CD4-positive, alpha-beta memory T cell (primary cell): ENCODE measurements at places on chromosomes 7 and 10. TPM values are rescaled to one million over a fixed set of nuclear protein-coding genes. Genes with fewer than 3 reads are reported as not detected.

- H3K36me3 ChIP-seq: no peaks in the 10 kb centered on the region
- no peaks in the 10 kb centered on the region for H3K27me3 ChIP-seq
- H3K4me3 ChIP-seq: no peak overlapping the region
- no peaks in the 10 kb centered on the region for H3K4me1 ChIP-seq
Observed at GRCh38 chr7:68183176-68183575, 1186.5 kb downstream of the TYW1 start.

DNA sequence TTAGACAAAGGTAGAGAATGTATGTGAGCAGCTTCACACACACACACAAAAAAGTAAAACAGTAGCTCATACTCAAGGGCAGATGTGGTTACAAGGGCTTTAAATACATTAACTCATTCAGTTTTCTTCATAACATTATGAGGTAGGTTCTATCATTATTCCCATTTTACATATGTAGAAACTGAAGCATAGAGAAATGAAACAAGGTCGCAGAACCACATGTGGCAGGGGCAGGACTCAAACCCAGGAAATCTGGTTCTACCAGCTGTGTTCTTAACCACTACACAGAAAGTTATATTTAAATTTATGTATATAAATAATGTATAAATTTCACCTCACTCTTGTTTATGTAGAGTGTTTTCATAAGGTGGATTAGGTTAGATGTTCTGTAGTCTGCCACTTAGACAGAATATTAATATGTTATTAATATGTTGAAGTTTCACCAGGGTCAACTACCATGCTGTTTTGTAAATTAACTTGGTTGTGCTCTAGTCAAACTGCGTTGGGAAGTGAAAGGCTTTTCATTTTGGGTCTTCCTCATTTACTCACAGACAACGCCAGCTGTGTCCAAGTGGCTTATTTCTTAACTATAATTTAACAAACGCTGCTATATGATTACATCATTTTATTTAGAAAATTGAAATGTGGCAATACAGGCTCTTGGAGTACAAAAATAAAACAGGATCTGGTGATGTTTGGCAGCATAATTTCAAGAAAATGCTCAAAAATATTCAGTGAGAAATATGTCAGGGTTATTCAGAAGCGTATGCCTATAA lies 138.4 kb downstream of the MDFIC start:
- no peak for DNase-seq
- no peak overlapping the region for H3K4me3 ChIP-seq
- H3K27me3 ChIP-seq: no peaks in the 10 kb centered on the region
- H3K27ac ChIP-seq: no peak overlapping the region
- no peaks in the 10 kb centered on the region for H3K4me1 ChIP-seq

DNA sequence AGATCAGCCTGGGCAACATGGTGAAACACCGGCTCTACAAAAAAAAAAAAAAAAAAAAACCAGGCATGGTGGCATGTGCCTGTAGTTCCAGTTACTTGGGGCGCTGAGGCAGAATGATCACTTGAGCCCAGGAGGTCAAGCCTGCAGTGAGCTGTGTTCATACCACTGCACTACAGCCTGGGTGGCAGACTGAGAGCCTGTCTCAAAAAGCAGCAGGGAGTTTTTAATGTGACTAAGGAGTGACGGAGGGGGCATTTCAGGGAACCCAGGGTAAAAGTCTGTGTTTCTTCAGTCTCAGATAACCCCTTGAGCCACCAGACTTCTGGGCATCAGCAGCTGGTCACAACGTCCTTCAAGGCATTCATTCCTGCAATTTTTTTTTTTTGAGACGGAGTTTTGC lies 2.2 kb upstream of the C10orf95 start:
- H3K27me3 ChIP-seq: no peaks in the 10 kb centered on the region
- no peak for DNase-seq
- H3K27ac ChIP-seq: no peak overlapping the region
- peaks cover 5% of the 10 kb centered on the region for H3K36me3 ChIP-seq

DNA sequence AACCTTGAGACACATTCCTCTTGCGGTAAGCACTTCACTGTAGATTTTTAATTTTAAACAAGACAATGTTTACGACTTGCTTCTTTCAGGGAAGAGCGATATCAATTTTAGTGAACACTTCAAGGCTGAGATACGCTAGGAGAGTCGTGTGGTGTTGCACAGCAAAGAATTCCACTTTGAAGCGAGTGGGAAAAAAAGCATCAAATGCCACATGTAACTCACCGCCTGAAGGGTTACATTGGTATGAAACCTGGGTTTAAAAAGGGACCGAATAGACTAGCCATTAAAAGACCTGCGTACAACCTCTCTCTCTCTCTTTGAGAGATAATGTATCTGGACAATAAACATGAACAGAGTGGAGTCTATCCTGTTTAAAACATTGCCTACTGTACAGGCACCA lies 68.8 kb upstream of the ATRNL1 start:
- H3K36me3 ChIP-seq: no peaks in the 10 kb centered on the region
- no peaks in the 10 kb centered on the region for H3K27me3 ChIP-seq
- DNase-seq: no peak
- no peak overlapping the region for H3K27ac ChIP-seq
- no peaks in the 10 kb centered on the region for H3K4me1 ChIP-seq

- DNase-seq: no peak
- no peak overlapping the region for H3K27ac ChIP-seq
- no peak overlapping the region for H3K4me3 ChIP-seq
- no peaks in the 10 kb centered on the region for H3K27me3 ChIP-seq
Observed at GRCh38 chr10:70131560-70131937, 1.1 kb downstream of the AIFM2 start.

DNA sequence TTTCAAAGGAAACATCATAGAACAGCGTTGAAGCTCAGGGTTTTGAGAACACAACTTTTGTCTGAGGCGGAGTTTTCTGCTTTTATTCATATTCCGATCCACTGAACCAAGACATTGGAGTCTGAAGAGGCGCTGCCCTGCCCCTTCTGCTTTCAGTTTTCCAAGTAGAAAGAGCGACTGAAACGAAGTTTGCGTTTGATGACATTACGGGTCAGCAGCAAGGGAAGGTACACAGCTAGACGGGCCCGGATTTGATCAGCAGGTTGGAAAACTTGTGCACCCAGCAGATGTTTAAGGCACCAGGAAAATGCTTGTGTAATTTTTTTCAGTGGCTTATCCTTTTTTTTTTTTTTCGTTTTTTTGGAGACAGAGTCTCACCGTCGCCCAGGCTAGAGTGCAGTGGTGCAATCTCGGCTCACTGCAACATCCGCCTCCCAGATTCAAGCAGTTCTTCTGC lies 720 bp downstream of the SUN1 start:
- no peaks in the 10 kb centered on the region for H3K27me3 ChIP-seq
- peak overlapping the region; percentile 73 for H3K27ac ChIP-seq
- DNase-seq: no peak
- peaks cover 41% of the 10 kb centered on the region for H3K4me1 ChIP-seq
- peak overlapping the region; percentile 19 for H3K4me3 ChIP-seq

- no peak overlapping the region for H3K27ac ChIP-seq
- no peaks in the 10 kb centered on the region for H3K27me3 ChIP-seq
- H3K4me3 ChIP-seq: no peak overlapping the region
- peaks cover 24% of the 10 kb centered on the region for H3K4me1 ChIP-seq
- no peak for DNase-seq
Observed at GRCh38 chr7:142856565-142857245, 1.8 kb downstream of the EPHB6 start.

DNA sequence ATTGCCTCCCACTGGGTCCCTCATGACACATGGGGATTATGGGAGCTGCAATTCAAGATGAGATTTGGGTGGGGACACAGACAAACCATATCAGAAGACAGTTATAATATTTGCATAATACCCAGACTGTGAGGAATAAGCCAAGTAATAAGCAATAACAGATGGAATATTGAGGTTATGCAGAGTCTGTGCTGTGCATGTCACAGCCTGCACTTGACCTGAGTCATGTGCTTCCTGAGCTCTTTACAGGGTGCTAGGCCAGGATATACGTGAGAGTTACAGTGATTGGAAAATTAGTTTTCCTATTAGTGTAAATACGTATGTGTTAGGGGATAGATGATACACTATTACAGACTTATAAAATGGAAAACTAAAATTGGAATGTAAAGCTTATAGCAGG lies 288.7 kb downstream of the SDK1 start:
- H3K27me3 ChIP-seq: no peaks in the 10 kb centered on the region
- DNase-seq: no peak
- no peaks in the 10 kb centered on the region for H3K36me3 ChIP-seq
- H3K4me1 ChIP-seq: no peaks in the 10 kb centered on the region

DNA sequence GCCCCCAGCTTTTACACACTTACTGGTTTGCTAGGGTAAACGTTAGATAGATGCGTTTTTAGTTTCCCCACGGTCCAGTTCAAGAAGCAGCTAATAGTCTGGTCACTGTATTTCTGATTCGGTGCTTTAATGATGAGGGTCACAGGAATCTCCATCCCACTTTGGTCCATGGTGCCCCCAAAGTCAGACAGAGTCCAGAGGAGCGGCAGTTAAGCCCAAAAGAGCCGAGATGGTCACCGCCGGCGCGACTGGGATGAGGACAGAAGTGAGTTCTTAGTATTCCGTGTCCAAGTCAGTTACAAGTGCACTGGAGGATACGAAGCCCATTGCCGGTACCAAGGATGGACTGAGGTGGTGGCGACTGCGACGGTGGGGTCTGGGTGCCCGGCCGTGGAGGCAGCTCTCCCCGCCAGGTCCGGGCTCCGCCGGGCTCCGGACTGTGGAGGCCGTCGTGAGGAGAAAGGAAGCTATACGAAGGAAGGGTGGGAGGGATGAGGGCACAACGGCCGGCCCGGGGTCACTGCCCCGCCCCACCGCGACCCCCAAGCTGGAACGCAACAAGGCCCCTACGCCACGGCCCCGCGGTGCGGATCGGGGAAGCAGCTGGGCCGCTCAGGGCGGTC lies 663 bp downstream of the HERPUD2 start:
- H3K27ac ChIP-seq: peak overlapping the region; percentile 93
- no peak for DNase-seq
- no peaks in the 10 kb centered on the region for H3K36me3 ChIP-seq
- H3K4me1 ChIP-seq: peaks cover 40% of the 10 kb centered on the region

- no peaks in the 10 kb centered on the region for H3K36me3 ChIP-seq
- no peak for DNase-seq
- H3K4me3 ChIP-seq: no peak overlapping the region
Observed at GRCh38 chr7:54080971-54081370, 461.2 kb upstream of the VSTM2A start.

- no peaks in the 10 kb centered on the region for H3K27me3 ChIP-seq
- no peak overlapping the region for H3K4me3 ChIP-seq
- peaks cover 9% of the 10 kb centered on the region for H3K4me1 ChIP-seq
- no peak for DNase-seq
- no peak overlapping the region for H3K27ac ChIP-seq
Observed at GRCh38 chr10:133062635-133063034, 25.1 kb upstream of the ADGRA1 start.

DNA sequence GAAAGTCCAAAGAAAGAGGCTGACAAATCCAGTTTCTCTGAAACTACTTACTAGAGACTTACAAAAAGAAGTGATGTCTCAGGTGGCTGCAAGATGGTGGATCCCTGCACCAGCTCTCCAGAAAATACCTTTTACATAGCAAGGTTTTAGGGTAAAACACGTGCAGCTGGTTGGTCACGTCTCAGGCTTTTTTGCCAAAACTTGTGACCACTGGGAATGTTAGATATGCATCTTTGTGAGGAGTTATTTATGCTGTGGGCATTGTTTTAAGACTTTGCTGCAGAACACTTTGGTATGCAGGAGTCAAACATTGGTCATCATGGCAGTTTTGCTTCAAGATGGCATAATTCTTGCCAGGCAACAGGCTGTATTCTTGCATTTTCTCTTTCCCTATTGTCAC lies 1352.8 kb downstream of the REEP3 start:
- H3K27me3 ChIP-seq: no peaks in the 10 kb centered on the region
- no peak overlapping the region for H3K4me3 ChIP-seq
- no peaks in the 10 kb centered on the region for H3K4me1 ChIP-seq

DNA sequence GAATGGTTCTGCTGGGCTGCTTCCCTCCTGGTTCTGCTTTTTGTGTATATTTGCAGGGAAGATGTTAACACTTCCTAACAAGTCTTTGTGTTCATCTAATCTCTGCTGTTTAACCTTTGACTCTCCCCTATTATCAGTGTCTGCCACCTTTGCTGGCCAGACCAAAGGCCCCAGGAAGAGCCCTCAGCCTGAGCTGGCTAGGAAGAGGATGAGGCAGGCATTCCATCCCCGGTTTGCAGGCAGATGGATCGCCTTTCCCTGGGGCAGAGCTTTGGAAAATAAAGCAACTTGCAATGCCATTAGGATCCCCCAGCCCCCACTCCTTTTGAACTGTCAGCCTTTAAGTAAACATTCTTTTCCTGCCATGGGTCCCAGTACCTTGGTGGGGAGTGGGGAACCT lies 19.0 kb downstream of the DPCD start:
- H3K4me1 ChIP-seq: no peaks in the 10 kb centered on the region
- no peak overlapping the region for H3K4me3 ChIP-seq
- H3K36me3 ChIP-seq: peaks cover 33% of the 10 kb centered on the region
- DNase-seq: no peak
- no peak overlapping the region for H3K27ac ChIP-seq

GRCh38 chr7:116630932-116631671 lies 40.9 kb upstream of the MET start:
- H3K27ac ChIP-seq: no peak overlapping the region
- H3K4me3 ChIP-seq: no peak overlapping the region
- DNase-seq: no peak
- no peaks in the 10 kb centered on the region for H3K27me3 ChIP-seq

- no peak overlapping the region for H3K27ac ChIP-seq
- H3K36me3 ChIP-seq: no peaks in the 10 kb centered on the region
- no peak for DNase-seq
- H3K4me1 ChIP-seq: no peaks in the 10 kb centered on the region
- no peak overlapping the region for H3K4me3 ChIP-seq
Observed at GRCh38 chr10:109178591-109178990, 744.7 kb downstream of the XPNPEP1 start.

DNA sequence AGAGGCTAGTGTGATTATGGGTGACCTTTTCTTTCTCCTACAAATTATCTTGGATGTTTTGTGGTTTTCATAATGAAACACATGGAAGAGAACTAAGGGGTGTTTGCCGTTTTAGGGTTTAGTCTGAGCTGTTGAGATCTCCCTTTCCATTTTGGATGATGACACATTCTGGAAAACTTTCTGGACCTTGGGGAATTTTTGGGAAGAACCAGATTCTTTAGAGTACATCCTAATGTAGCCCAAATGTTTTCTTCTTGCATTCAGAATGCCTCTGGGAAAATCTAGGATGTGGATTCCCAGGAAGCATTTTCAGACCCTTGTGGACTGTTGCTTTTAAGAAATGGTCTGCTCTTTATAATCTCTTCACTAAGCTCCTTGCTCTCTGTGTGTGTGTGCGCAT lies 165.7 kb downstream of the SORCS3 start:
- no peak for DNase-seq
- H3K36me3 ChIP-seq: no peaks in the 10 kb centered on the region
- no peak overlapping the region for H3K27ac ChIP-seq
- H3K27me3 ChIP-seq: no peaks in the 10 kb centered on the region

The GNAT3 gene
- not detected for total RNA-seq

The ZNF33A gene
- 71.4 TPM for total RNA-seq

The PIP4K2A gene
- 179 TPM for total RNA-seq

The NEUROD6 gene
- not detected for total RNA-seq

The HOXA13 gene
- total RNA-seq: not detected

The PLEKHS1 gene
- not detected for total RNA-seq
